Activated CD4-positive, CD25-positive, alpha-beta regulatory T cell (primary cell): ENCODE measurements at places on chromosomes 6 and 20.

GRCh38 chr6:42509256-42509655, 54.6 kb upstream of the UBR2 start:
- no peak for DNase-seq

- DNase-seq, result no peak
These were observed 64.8 kb upstream of the SLCO4A1 start for GRCh38 chr20:62577490-62577836.

DNA sequence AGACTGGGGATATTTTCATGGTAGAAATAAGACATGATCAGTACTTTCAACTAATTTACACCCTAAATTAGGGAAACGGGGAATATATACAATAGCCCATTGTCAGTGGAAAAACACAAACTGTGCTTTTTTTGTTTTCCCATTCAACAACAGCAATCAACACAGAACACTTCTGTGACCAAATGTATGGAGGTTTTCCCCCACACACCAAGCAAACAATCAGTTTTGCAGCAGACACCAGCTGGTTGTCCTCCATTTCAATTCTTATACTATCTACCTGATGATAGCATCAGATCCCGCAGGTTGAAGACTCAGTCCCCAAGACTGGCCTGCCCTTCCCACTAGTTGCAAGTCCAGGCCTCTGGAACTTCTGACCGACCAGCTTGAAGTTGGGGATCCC, 4.5 kb downstream of the HINT3 start:
- no peak for DNase-seq

- peak; percentile 39 for DNase-seq
These were observed 453 bp downstream of the KCNQ5 start for GRCh38 chr6:72622094-72622940.
